ENCODE measurements at places on chromosomes 7 and 10.

DNA sequence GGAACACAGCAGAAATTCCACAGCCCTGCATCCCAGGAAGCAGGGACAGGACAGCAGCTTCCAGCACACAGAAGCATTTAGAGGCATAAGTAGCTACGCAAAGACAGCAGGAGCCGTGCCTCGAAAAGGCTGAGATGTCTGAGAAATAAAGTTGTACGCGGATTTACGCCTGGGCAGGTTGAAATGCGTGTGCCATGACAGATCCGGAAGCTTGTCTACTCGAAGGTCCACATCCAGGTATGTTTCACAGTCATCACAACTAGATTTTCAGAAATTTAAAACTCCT is 26.1 kb downstream of the DIP2C start:
- DNase-seq, result no peak

DNA sequence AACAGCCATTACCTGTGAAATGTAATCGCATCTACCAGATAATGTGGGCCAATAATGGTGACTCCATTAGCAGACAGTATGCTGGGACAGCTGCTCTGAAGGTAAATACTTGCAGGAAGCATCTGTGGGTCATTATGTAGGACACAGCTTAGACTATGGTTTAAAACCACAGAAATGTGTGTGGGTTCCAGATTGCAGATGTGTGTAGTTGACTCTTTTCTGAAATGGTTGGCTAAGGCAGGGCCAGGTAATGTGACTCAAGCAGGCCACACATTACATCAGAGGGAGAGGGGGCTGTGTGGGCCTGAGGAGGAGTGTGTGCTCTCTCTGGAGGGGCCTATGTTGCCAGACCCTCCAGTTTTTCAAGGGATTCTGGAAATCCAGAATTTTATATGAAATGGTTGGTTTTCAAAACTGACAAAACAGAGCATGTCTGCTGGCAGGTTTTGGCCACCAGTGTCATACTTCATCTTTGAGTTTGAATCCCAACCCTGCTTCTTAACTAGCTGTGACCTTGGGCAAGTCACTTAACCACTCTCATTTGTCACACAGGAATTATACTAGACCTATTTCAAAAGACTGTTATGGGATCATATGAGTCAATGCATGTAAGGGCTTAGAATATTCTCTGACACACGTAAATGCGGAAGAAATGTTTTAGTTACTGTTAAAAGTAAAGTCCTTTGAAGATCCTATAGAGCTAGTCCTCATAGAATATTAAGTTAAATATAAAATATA is 64.5 kb downstream of the MCMBP start:
- DNase-seq, result no peak

DNA sequence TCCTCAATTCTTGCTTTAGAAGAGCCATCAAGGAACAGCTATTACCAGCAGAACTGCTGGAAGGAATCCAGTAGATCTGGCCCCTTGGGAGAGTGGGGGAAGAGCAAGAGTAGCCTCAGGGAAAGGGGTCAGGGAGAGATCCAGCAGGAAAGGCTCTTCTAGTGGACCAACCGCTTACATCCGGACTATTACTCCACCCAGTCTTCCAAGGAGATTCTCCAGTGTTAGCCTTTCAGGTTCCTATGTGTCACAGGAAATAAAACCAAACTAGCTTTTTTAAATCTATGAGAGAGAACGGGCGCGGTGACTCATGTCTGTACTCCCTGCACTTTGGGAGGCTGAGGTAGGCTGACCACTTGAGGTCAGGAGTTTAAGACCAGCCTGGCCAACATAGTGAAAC is 34.3 kb downstream of the TET1 start:
- no peak for DNase-seq

DNA sequence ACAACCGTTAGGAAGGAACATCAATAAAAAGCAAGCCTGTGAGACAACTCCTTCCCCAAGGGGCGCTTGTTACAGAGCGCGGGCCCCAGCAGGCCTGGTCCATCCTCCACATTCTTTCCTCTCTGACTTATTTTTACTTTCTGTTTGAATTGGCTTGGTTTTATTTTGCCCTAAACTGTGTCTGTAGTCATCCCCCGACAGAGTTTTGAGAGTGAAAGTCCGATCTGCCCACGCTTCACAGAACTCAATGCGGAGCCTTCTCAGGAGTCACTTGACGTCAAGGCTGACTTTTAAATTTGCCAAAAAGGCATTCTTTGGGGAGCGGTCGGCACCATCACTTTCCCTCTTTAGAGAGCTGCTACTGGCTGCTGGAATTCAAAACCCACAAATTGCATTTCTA is 150.1 kb upstream of the KLF6 start:
- no peak for DNase-seq

DNA sequence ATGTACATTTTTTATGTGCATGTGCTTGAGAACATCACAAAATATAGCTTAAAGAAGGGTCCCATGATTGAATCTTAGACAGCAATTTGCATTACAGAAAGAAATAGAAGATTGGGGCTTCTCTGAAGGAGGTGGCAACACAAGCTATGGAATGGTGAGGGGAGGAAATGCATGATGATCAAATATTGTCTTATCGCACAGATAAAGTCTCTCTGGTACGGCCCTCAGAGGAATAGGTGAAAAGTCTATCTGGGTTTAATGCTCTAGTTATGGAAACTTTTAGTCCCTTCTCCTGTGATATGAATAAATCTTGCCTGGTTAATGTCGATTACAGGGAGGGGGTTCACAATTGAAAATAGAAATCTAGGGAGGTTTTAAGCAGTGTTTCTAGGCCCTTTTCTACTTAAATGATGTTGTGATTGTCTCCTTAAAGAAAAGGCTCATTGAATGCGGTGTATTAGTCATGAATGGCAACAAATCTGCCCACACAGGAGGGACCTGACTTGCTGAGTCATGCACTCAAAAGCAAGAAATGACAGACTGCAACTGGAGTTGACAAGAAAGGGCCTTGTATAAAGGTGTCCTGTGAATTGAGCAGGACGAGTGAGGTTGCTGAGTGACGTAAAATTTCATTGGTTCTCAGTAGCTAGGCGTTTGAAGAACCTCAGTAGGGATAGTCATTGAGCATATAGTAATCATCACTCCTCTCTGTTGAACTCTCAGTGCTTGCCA is 133.4 kb upstream of the CSTF2T start:
- peak; percentile 17 for DNase-seq

- peak; percentile 58 for DNase-seq
Measured at GRCh38 chr10:95289003-95289920, 1.5 kb downstream of the PDLIM1 start.

DNA sequence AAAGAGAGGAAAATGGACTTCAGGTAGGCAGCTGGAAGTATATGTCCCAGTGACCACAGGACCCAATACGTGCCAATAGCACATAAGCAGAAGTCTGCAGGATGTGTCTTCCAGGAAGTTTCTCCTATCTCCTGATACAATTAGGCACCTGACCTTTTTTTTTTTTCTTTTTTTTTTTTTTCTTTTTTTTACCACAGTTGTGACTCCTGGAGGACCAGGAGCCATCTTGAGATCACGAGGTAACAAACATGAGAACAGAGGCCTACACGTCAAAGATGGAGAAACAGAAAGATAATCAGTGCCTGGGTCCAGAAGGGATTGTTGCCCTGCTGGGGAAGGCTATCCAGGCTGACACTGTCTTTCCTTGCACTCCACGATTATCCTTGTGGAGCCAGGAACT is 312.4 kb upstream of the NEBL start:
- no peak for DNase-seq

GRCh38 chr10:62008946-62009345 is 107.4 kb downstream of the ARID5B start:
- DNase-seq, result no peak

- no peak for DNase-seq
Measured at GRCh38 chr10:92208736-92209135, 82.1 kb downstream of the CPEB3 start.

- no peak for DNase-seq
Measured at GRCh38 chr10:86319676-86320075, 46.9 kb downstream of the GRID1 start.

- no peak for DNase-seq
Measured at GRCh38 chr10:32437334-32437733, 8.6 kb upstream of the CCDC7 start.

Measured in iPS-NIHi11 (cell line).